ENCODE measurements at places on chromosomes 4 and X.

- no peak for DNase-seq
Measured at GRCh38 chr4:73453701-73454005, 17.6 kb downstream of the AFP start.

DNA sequence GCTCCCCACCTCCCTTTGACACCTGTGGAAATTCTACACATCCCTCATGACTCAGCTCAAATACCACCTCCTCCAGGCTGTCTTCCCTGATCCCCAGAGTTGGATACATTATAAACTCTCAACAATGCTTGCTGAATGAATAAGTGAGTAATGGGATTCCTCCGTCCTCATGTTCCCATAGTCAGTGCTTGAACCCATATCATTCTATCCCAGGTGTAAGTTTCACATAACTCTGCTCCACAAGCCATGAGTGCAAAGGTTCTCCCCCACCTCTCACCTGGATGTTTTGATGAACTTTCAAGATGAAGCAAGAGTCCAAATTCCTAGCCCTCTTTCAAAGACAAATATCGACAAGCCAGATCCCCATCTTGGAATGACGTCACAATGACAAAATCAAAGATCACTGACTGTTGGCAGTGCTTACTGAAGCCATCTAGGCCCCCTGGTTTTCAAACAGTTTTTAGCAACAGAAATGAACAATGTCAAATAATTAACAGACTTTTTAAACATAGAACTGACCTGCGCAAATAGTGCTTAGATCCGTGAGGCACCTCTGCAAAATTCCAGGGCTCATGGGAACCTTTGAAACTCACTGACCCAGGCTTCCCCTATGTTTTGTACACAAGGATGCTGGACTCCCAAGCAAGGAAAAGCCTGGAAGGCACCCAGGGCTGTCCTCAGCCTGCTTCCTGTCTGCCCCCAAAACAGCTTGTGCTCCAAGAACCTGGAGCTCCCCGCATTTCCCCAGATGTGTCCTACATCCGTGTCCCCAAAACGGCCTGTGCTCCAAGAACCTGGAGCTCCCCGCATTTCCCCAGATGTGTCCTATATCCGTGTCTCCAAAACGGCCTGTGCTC lies 4.0 kb downstream of the SLC2A9 start:
- no peak for DNase-seq

GRCh38 chr4:158622251-158622650 lies 49.4 kb downstream of the C4orf46 start:
- DNase-seq, result no peak

DNA sequence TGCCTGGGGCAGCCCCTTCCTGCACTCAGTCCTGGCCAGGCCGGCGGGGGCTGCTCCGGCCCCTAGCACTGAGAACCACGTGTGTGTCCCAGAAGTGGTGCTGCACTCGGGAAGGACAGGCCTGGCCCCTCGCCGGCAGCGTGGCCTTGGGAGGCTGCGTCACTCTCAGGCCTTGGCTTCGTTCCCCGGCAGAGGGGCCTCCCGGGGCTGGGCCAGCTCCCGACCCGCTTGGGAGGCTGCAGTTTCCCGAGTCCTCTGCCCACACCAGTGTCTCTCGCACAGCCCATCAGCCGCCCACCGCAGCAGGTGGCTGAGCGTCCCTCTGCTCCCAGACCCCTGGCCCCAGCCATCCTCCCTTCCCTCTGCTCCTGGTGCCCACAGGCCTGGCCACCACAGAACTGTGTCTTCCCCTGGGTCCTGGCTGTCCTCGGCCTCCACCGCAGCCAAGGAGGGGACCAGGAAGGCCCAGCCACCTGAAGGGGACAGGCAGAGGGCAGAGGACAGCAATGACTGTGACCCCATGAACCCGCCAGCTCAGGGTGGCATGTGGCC lies 10.9 kb upstream of the CPLX1 start:
- no peak for DNase-seq

GRCh38 chr4:16158504-16158852 lies 67.8 kb downstream of the TAPT1 start:
- no peak for DNase-seq

DNA sequence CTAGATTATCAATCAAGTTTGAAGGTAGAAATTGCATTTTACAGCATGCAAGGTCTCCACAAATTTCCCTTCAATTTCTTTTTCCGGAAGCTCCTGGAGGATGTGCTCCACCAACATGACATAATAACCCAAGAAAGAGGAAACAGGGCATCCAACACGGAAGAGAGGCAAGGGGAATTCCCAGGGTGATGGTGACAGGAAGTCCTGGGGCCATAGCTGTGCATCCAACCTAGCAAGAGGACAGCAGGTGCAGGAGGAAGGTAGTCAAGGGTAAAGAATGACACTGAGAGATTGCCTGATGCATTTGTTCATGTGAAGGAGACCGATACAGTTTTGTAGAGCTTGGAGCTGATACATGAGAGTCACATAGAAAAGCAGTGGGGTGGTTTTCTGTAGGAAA lies 115.7 kb upstream of the LSM6 start:
- DNase-seq, result no peak

DNA sequence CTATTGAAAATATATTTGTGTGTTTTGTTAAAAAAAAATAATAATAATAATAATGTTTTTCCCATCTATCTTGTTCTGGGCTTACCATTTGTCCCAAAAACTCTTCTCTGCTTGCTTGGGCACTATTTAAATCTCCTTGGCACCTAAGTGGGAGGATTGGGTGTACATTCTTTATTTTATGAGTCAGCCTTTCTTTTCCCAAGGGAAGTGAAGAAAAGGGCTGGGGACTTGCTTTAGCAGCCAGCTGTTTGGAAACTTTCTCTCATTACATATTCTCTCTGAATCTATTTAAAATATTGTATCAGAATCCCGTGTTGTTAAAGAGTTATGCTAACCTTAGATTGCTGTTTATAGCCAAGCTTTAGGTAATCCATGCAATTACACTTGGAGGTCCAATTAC lies 2332.4 kb downstream of the ARAP2 start:
- no peak for DNase-seq

DNA sequence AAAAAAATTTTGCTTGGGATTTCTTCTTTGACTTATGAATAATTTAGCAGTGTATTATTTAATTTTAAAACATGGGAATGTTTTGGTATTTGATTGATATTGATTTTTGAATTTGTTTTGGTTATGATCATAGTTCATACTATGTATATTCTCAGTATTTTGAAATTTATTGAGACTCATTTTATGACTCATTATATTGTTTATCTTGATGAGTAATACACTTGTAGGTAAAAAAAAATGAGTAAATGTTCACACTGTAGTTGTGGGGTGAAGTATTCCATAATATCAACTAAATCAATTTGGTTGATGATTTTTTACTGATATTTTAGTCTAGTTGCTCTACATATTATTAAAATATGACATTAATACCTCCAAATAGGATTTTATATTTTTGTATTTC lies 1142.2 kb downstream of the ADGRL3 start:
- no peak for DNase-seq

All from NCI-H2029 (cell line).